Fibroblast of pulmonary artery (primary cell): ENCODE measurements at places on chromosomes 4 and X.

- no peak for DNase-seq
Measured at GRCh38 chr4:64814616-64815015, 405.4 kb upstream of the TECRL start.

DNA sequence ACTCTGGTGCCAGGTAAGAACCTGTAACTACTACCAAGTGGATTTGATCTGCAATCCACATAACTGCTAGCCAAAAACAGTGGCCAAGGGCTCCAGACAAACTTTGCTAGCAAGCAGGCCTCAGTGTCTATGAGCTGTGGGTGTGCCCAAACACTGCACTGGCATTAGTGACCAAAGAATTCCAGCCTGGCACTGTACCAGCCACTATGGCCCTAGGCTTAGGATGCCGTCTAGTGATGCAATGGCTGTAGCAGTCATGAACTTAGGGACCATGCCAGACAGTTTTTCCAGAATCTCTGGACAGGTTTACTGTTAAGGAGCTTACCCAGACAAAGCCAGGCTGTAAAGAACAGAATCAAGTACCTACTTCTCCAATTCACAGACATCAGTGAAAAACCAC lies 33.7 kb upstream of the PRR27 start:
- DNase-seq, result no peak

DNA sequence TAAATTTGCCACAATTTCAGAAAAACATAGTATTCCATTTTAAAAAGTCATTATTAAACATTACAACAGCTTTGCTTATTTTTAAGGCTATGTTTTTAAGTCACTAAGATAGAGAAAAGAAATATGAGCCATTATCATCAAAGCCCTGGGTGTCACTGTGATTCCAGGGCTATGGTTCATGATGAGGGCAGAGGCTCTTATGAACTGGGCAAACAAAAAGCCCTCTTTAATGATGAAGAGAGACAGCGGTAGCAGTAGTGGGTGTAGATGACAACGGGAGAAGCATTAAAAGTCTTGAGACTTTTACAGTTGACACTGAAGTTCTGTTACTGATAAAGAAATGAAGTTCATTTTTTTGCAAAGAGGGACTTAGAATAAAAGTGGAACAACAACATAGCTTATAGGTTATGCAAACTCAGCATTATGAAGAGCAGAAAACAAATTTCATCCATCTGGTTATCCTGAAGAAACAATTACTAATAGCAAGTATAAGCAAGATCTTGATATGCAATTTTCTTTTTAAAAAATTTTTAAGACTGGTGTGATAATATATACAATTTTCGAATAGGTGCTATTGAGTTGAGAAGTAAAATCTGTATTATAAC lies 202.7 kb upstream of the ETNPPL start:
- no peak for DNase-seq

DNA sequence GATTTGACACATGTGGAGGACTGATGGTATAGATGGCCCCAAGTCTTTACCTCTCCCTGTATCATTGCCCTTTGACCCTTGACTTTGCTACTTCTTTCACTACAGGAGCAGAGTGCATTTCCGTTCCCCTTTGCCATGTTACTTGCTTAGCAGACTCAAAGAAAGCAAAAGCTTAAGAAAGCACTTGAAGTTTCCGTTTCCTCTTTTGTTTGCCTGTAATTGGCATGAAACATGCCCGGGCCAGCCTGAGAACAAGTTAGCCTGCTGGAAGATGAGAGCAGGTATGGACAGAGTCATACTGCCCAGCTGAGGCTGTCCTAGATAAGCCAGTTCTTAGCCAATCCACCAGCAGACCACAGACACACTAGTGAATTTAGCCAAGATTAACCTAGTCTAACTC lies 206.0 kb downstream of the BCOR start:
- DNase-seq, result no peak
